ENCODE measurements at places on chromosomes 12 and 14. TPM values are rescaled to one million over a fixed set of nuclear protein-coding genes. Genes with fewer than 3 reads are reported as not detected.

Gene INHBE
- total RNA-seq: not detected

Gene ERBB3
- total RNA-seq: not detected

Gene TMEM179
- total RNA-seq: 0.48 TPM

Gene TAS2R43
- total RNA-seq: 6.6 TPM

Gene SLC2A14
- total RNA-seq: 10.3 TPM

Gene KCNK10
- total RNA-seq: not detected

Gene KCNA5
- total RNA-seq: not detected

Gene POTEG
- total RNA-seq: not detected

Gene PLA2G1B
- not detected for total RNA-seq

Gene CLEC4A
- total RNA-seq: 3.7 TPM

Gene CNTN1
- not detected for total RNA-seq

Gene NXPH4
- 0.73 TPM for total RNA-seq
